Cardiac septum (tissue), 1 donor: ENCODE measurements at places on chromosomes 12 and 14.
A peak's percentile ranks its signal among the peaks of the same experiment; 100 is the strongest.

DNA sequence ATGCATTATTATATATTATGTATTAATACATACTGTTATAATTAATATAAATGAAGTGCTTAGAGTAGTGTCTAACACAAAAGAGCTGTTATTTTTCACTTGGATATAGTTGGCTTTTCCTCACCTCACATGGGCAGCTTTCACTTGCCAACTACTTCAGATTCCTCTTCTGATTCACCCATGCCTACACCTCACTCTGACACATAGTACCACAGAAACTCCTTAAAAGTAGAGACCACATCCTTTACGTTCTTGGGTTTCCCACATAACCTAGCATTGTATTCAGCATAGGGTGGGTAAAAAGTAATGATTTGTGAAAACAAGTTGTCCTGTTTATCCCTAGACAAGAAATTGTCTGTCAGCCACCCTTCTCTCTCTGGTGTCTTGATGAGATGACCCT is 61.0 kb downstream of the DIO2 start:
- DNase-seq = no peak

GRCh38 chr12:33180918-33181317 is 258.7 kb downstream of the SYT10 start:
- no peak for DNase-seq

DNA sequence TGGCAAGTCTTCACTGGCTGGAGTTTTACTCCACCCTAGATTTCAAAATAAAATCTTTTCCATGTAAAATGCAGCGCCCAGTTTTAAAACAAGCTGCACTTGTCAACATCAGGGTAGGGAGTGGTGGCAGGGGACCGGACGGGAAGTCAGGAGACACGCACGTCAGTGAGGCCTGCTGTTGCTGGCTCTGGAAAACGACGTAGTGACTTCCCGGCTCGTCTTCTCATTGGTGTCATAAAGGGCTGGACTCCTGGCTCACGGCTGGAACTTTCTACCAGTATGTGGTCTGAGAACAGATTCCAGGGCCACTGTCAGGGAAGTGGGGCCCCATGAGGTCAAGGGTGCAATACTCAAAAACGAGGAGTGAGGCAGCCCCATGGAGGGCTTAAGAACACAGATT is 64.2 kb upstream of the FOXN3 start:
- no peak for DNase-seq

- DNase-seq = no peak
Measured at GRCh38 chr14:38044710-38045109, 163.0 kb upstream of the SSTR1 start.

- DNase-seq = peak; percentile 67
Measured at GRCh38 chr14:90609376-90609775, 206.9 kb downstream of the TTC7B start.

- DNase-seq = no peak
Measured at GRCh38 chr14:36661506-36662257, at the start of gene PAX9. Gene PAX9, plus strand, starts transcription at chr14:36661860. Its CDS starts 230 bp downstream, at chr14:36662090.

DNA sequence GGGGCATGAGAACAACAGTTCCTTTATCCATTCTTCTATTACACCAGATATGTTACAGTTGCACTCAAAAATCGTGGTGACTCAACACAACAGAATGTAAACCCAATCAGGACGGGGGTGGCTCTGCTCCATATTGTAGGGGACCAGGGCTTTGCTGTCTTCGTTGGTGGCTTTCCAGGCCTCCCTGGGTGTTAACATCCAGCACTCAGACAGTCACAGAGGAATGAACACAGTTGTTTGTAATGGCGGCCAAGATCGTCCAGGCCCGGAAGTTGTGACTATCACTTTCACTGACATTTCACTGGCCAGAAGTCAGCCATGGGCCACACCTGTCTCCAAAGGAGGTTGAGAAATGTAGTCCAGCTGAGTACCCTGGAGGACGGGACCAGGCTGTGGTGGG is 204.1 kb downstream of the CACNA1C start:
- peak; percentile 70 for DNase-seq

DNA sequence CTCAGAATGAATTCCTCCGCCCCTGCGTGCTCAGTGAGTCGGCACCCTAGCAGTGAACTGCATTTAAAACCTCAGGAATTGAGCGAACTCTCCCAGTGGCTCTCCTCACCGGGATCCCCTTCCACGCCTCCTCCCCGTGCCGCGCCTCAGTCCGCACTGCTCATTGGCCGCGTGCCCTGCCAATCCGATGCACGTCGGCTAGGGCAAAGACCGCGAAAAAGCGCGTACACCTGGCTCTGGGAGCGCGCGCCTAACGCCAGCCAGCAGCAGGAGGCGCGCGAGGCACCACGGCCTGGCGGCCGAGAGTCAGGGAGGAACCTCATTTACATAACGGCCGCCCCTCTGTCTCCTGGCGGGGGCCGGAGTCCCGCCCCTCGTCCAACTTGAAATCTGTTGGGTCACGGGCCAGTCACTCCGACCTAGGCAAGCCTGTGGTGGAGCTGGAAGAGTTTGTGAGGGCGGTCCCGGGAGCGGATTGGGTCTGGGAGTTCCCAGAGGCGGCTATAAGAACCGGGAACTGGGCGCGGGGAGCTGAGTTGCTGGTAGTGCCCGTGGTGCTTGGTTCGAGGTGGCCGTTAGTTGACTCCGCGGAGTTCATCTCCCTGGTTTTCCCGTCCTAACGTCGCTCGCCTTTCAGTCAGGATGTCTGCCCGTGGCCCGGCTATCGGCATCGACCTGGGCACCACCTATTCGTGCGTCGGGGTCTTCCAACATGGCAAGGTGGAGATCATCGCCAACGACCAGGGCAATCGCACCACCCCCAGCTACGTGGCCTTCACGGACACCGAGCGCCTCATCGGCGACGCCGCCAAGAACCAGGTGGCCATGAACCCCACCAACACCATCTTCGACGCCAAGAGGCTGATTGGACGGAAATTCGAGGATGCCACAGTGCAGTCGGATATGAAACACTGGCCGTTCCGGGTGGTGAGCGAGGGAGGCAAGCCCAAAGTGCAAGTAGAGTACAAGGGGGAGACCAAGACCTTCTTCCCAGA is at the start of gene HSPA2:
TSS of gene HSPA2 (plus strand) at position 534 of the 995 bp plus-strand sequence. CDS start at position 643, 109 bp downstream.
- peak; percentile 99 for DNase-seq

DNA sequence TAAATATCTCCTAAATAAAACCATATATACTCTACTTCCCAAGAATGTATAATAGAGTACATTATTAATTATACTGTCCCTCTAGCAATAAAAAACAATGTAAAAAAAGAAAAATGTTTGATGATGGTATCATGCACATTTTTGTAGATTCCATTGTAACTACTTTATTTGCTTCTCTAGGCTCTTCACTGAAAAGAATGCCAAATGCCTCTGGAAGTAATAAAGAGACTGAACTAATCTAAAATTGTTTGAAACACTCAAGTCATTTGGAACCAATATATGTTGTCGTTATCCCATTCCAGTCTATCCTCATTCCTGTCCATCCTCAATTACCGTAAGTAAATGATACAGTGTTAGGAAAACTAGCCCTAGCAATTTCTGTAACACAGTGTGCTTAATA is 233.6 kb downstream of the C12orf50 start:
- no peak for DNase-seq

DNA sequence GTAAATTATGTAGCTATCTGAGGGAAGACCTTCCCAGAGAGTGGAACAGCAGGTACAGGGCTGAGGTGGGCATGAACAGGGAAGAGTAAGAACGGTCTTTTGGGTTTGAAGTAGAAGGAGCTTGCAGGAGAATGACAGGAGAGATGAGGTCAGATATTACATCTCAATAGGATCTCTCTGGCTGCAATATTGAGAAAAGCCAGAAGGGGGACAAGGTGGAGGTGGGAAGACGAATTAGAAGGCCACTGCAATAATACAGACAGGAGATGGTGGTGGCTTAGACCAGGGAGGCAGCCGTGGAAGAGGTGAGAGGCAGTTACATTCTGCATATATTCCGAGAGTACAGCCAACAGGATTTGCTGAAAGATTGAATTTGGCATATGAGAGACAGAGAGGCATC is 310.2 kb downstream of the APAF1 start:
- DNase-seq = no peak

GRCh38 chr12:125269276-125269675 is 204.0 kb downstream of the AACS start:
- DNase-seq = no peak

GRCh38 chr14:38553586-38553985 is 297.7 kb upstream of the CLEC14A start:
- DNase-seq = no peak

- no peak for DNase-seq
Measured at GRCh38 chr14:94180655-94181271, 6.6 kb downstream of the PPP4R4 start.

DNA sequence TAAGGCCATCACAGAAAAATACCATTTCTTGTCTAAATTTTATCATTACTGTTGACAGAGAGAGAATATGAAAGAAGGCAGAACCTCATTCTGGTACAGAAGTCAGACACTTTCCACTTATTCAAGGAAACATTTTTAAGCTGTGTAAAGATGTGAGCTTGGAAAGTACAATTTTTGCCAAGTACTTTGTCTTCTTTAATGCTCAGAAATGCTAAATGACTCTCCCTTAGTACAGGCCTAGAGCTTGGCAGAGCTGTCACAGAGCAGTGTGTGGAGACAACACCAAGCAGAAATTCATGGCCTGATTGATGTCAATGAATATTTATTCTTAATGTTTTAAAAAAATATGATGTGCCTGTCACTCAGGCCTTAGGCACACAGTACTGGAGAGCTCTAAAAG is 20.7 kb downstream of the NT5DC3 start:
- no peak for DNase-seq

- DNase-seq = no peak
Measured at GRCh38 chr12:74539765-74540526, 2.3 kb downstream of the ATXN7L3B start.

DNA sequence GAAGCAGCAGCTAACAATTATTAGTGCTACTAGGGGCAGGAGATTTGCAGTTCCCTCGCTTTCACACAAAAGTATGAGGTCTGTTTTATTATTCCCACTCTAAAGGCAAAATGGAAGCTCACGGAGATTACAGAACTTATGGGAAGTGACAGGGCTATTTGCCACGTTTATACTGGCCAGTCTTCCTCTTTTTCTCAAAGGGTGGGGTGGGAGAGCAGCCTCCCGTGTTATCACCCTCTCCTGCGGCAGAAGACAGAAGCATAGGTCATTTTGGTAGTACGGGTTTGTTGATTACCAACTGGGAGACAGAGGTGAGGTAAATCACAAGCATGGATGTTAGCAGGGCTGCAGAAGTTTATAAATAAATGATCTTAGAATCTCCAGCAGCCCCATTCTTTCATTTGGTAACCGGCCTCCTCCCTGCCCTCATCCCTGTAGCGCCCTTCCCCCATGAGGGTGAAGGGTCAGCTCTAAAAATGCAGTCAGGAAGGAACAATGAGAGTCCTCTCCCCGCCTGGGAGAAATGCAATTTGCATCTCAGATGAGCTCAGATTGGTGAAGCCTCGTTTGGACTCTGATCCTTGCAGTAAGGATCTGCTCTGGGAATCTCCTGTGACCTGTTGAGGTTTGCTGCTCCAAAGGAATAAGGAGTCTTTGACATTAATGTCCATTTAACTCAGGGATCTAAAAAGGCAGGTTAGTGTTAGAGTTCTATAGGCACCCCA is 44.7 kb upstream of the SINHCAF start:
- DNase-seq = no peak

GRCh38 chr14:95896498-95897135 is 20.0 kb downstream of the TUNAR start:
- DNase-seq = no peak

DNA sequence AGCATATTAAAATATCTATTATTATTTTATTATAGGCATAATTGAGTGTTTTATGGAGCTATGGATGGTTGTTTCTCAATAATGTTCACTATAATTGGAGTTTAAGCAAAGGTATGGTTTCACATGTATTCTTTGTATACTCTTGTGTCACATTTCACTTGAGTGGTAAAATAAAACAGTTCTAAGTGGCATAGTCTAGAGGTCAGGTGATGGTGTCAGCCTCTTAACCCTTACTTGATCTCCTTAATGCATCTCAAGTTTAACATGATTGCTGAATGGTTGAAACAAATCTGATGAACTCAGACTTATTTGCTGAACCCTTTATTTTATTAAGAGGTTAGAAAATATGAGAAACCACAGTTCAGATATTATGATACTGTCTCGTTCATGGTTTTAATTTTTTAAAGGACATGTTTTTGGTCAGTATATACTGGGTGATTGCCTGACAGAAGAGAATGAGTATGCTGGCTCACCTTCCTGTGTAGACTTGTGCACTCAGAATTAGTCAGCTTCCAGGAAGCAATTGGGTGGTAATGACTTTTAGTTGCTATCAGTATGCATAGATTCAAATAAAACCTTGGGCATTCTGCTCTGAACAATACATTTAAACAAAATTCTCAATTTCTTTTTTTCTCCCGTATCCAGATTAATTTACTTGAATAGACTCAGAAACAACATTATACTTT is 464.6 kb downstream of the PCNX1 start:
- DNase-seq = no peak

DNA sequence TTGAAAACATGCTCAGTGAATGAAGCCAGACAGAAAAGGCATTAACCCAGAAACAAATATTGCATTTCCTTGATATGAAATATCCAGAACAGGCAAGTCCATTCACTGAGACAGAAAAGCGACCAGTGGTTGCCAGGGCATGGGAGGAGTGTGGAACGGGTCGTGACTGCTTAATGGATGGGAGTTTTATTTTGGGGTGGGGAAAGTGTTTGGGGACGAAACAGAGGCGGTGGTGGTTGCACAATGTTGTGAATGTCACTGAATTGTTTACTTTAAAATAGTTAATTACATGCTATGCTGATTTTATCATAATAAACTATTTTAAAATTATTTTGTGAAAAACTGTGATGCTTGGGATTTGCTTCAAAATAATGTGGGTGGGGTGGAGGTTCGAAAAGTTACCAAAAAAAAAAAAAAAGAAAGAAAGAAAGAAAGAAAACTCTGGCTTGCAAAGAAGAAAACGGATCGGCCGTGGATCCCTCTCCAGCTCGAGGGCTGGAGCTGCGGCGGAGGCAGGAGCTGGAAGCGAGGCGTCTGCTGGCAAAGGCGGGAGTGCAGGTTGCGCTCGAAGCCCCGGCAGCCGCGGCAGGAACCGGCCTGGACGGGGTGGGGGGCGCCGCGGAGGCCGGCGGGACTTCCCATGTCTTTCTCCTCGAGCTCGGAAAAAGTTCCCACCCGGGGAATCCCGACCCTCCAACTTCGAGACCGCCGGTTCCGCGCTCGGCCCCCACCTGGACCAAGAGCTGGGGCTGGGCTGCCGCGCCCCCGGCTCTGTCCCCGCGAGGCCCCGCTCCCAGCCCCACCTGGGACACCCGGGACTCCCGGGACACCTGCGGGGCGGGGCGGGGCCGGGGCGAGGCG is 524 bp upstream of the P2RX2 start:
- DNase-seq = no peak
